ENCODE measurements at places on chromosomes 1 and 21.

GRCh38 chr1:230715510-230715909 lies 1.6 kb upstream of the AGT start:
- no peak for DNase-seq

- DNase-seq: no peak
These were observed 620.2 kb downstream of the PTPRU start for GRCh38 chr1:29856340-29857114.

DNA sequence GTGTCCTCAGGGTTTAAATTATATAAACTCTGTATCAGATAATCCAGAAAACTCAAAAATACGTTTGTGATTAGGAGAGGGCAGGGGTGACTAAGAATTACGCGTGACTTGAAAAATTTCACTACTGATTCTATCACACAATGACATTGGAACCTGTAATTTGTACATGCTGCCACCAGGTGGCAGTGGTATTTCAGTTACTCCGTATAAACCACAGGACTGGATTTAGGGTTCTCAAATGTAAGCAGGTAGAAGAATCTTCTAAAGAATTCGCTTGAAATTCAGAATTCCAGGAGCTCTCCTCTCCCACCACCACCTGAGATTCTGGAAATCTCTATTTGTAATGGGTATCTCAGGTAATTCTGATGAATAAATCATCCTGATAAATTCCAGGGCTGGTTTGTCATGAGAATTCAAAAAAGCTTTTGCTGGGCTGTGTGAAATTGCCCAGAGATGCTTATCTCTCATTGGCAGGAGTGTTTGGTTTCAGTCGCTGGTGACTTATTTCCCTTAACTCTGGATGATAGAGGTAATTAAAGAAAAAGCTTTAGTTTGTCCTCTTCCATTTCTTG lies 1.7 kb upstream of the KRTAP7-1 start:
- DNase-seq: peak; percentile 4

DNA sequence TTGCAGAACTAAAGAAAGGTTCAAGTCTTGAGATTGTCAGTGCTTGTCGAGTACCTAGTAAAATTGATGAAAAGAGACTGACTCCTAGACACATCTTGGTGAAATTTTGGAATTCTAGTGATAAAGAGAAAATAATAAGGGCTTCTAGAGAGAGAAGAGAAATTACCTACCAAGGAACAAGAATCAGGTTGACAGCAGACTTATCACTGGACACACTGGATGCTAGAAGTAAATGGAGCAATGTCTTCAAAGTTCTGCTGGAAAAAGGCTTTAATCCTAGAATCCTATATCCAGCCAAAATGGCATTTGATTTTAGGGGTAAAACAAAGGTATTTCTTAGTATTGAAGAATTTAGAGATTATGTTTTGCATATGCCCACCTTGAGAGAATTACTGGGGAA lies 16.3 kb downstream of the L1TD1 start:
- DNase-seq: no peak
